AG04450 (cell line): ENCODE measurements at places on chromosomes 3 and 15. TPM values are rescaled to one million over a fixed set of nuclear protein-coding genes. Genes with fewer than 3 reads are reported as not detected.

- DNase-seq, result no peak
Measured at GRCh38 chr3:164390046-164390445, 688.2 kb downstream of the SI start.

The NANOGP8 gene
- polyA plus RNA-seq, result 0.11 and 0.15 TPM in 2 replicates

The PARP15 gene
- polyA plus RNA-seq, result 0.09 and 0.22 TPM in 2 replicates

DNA sequence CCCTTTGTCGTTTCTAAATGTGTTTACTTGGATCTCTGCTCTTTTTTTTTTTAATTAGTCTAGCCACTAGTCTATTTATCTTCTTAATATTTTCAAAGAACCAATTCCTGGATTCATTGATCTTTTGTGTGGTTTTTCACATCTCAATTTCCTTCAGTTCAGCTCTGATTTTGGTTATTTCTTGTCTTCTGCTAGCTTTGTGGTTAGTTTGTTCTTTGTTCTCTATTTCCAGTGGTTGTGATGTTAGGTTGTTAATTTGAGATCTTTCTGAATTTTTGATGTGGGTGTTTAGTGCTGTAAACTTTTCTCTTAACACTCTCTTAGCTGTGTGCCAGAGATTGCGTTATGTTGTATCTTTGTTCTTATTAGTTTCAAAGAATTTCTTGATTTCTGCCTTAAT, 446.1 kb downstream of the CNTN4 start:
- DNase-seq, result no peak

DNA sequence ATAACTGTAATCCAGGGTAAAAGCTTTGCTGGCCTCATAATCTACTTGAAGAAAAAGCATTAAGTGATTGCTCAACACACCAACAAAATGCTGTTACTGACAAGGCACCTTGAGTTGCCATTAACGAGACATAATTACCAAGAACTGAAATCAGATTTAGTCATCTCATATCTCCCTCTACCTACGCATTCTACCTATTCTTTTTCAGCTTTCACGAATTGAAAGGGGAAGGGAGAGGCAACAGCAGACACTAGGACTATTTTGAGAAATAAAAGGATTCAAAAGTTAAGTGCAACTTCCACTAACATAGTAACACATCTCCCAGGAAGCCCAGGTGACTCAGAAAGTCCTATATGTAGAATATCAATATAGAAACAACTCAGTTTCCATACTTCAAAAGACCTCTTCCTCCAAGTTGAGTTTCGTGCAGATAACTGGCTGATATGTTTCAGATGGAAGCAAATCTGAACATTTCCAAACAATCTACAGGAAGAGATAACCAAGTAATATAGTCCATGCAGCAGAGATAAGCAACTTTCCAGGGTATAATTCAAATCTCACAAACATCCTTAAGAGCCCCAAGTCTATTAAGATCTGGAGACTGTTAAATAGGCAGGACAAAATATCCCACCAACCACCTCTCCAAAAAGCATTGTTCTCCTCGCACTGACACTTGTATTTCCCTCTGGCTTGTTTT, 1.9 kb downstream of the OSBPL10 start:
- no peak for DNase-seq

DNA sequence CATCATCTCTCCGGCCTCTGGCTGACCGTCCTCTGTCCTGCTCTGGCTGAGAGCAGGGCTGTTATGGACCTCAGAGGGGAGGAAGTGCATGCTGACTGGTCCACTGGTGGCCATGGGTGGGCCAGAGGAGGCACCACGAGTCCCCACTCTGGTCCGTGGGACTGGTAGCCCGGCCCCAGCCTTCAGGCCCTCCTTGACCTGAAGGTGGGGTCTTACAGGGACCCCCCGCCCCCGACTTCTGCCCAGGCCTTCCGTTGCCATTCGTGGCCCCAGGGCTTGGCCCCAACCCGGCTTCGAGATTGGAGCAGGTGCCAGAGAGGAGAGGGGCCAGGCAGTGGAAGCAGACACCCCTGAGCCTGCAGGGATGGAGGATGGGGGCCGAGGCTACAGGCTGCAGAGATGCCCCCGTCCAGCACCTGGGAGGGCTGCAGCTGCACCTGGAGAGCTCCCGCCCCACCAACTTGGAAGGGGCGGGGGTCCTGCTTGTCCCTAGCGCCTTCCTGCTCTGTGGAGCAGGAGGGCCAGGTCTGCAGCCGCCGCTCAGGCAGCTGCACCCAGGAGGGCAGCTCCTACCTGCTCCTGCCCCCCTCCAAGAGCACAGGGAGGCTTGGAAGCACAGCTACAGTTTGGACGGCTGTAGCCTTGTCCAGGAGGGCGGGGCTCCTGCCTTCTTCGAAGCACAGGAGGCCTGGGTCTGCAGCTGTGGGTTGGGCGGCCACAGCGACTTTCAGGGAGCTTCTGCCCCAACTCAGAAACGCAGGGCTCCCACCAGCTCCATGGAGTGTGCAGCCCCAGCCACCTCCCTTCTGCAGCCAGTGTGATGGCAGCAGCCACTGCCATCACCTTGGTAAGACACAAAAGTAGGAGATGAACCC, 142.5 kb downstream of the KLF13 start:
- DNase-seq, result no peak

DNA sequence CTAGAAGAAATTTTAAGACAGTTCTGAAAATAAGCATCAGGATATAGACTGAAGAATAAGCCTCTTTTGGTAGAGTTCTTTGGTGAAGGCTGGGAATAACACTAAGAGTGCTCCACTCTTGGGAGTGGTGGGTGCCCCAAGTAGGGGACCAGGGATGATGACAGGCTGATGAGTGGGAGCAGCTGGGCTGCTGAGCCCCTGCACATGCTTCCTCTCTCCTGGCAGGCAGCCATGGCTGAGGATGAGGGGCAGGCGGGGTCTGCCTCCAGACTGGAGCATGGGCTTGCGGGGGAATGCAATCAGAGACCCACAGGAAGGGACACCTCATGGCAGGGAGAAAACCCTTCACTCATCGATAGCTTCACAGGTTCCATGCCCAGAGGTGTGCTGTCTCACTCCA, 72.6 kb upstream of the RORA start:
- DNase-seq, result no peak

The KCNH8 gene
- not detected in 2 replicates for polyA plus RNA-seq

DNA sequence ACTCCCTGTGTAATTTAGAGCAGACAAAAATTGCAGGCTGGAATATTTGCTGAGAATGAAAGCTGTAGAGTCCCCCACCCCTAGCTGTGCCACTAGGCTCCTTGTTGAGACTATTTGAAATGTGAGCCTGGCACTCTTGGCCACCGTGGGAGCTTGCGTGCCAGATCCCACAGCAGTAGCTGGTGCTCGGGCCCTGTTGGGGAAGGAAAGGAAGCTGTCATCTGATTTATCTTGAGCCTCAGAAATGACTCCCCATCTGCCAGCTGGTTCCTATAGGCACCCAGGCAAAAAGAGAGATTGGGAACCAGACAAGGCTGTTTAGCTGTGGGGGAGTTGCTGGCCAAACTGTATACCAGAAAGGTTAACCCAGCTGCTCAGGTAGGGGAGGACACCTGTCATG, 23.4 kb upstream of the CLEC3B start:
- no peak for DNase-seq

- DNase-seq, result no peak
Measured at GRCh38 chr3:12993517-12994356, 79.5 kb downstream of the IQSEC1 start.

DNA sequence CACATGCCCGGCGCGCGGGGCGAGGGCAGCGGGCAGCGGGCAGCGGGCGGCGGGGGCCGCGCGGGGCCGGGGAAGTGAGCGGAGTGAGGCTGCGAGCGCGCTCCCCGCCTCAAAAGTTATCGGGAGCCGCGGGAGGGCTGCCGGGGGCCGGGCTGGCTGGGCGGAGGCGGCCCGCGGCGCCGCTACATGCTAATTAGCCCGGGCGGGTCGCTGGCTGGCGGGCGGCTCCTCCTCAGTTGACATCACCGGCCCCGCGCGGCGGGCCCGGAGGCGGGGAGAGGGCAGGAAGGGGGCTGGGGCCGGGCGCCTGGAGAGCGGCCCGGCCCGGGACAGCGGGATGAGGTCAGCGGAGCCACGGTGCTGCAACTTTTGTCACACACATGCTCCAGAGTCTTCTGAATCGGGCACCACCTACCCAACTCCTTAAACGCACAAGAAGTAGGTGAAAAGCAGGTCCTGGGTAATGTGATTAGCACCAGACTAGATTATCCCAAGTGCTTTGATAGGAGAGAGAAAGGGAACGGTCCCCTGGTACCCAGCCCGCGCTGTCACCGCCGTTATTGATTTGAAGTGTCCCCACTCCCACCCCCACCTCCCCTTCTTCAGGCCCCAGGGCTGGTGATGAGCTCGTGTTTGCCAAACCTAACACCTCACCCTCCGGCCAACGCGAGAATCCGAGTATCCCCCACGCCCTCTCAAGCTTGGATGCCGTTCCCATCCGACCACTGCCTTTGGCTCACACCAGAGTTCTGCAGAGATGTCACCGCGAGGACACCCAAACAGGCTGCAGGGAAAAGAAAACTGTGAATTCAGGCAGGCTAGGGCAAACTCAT, at the start of gene HEG1:
Gene HEG1 (minus strand): TSS at position 85 of the 833 bp plus-strand sequence. CDS start 107 bp downstream, outside the sequence.
- no peak for DNase-seq

DNA sequence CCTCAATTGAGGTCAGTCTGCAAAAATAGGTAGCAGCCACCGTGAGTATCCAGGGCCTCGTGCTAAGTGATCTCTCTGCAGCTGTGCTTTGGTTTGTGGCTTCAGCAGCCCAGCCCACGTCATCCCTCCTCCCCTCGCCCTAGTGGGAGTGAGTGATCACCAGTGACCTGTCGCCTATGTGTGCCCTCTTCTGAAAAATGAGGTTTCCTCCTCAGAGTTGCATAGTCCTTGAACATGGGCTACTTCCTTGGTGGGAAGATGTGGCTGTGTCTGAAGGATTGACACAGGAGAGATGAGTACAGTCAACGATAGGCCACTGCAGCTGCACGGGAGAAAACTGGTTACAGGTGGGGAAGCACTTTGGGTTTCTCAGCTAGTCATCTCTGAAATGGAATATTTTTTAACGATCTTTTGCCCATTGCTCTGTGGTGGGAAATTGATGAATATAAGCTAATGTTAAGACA, 144.8 kb upstream of the BHLHE40 start:
- no peak for DNase-seq

GRCh38 chr3:60809857-60810610, 441.2 kb downstream of the FHIT start:
- no peak for DNase-seq

The TEX55 gene
- polyA plus RNA-seq, result not detected in 2 replicates
